ENCODE measurements at places on chromosomes 2 and 18. TPM values are rescaled to one million over a fixed set of nuclear protein-coding genes. Genes with fewer than 3 reads are reported as not detected.

GRCh38 chr2:129178356-129178755 lies 801.1 kb upstream of the RAB6C start:
- DNase-seq: no peak

DNA sequence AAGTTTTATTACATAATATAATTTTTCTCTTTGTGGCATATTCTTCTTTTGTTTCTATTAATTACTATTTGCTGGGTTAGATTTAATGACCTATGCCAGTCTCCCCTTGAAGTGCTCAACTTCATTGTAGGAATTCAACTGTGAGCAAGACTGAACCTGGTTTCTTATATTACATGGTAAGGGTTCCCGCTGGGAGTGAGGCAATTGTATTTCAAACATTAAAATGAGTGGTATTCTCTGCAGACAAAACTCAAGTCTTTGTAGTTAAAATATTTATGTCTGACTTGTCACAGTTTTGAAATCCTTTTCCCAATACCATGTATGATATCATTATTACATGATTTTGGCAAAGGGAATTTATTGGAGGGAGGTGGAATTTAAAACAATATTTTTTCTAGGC lies 278.7 kb downstream of the GULP1 start:
- DNase-seq: no peak

DNA sequence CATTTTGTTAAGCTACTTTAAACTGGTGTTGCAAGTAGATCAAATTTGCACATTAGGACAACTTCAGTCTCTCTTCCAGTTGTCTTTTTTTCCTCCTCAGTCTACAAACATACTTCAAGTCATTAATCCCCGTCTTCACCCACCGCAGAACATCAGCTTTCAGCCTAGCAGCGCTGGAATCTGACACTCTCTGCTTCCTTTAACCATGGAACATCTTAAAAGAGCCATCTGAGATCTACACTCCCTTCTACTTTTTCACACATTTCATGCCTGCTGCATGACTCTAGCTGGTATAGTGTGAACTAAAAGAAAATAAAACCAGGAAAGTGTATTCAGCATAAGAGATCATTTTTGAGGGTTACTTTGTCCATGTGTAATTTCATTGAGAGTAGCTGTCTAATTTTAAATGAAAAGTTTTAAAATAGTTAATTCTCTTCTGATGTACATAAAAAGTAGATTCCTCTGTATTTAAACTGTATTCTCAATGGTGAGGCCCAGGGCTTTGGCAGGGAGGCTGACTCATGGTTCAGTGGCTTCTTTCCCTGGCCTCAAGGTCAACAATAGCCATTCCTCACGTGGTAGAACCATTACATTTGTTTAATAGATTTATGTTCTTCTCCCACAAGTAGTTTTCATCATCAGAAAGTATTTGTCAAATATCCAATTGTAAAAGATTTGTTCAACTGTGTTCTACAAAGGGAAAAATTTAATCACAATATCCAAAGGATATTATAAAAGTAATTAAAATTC lies 16.5 kb downstream of the SGPP2 start:
- DNase-seq: no peak

CDK15 gene
- polyA plus RNA-seq: 1.3 TPM

MC5R gene
- 0.20 TPM for polyA plus RNA-seq

MTA3 gene
- 57.4 TPM for polyA plus RNA-seq

Measured in right renal pelvis (tissue), 4 donors.